Psoas muscle (tissue), 8 donors: ENCODE measurements at places on chromosomes 11 and 22. TPM values are rescaled to one million over a fixed set of nuclear protein-coding genes. Genes with fewer than 3 reads are reported as not detected.

- no peak for DNase-seq
Measured at GRCh38 chr22:49678842-49679170, 148.9 kb downstream of the BRD1 start.

GRCh38 chr22:19806213-19807160 is 45.9 kb downstream of the TBX1 start:
- DNase-seq = no peak

GRCh38 chr22:50192436-50193204 is 6.9 kb downstream of the TRABD start:
- DNase-seq = no peak

- DNase-seq = no peak
Measured at GRCh38 chr11:2767801-2768200, 68.0 kb upstream of the KCNQ1OT1 start.

DNA sequence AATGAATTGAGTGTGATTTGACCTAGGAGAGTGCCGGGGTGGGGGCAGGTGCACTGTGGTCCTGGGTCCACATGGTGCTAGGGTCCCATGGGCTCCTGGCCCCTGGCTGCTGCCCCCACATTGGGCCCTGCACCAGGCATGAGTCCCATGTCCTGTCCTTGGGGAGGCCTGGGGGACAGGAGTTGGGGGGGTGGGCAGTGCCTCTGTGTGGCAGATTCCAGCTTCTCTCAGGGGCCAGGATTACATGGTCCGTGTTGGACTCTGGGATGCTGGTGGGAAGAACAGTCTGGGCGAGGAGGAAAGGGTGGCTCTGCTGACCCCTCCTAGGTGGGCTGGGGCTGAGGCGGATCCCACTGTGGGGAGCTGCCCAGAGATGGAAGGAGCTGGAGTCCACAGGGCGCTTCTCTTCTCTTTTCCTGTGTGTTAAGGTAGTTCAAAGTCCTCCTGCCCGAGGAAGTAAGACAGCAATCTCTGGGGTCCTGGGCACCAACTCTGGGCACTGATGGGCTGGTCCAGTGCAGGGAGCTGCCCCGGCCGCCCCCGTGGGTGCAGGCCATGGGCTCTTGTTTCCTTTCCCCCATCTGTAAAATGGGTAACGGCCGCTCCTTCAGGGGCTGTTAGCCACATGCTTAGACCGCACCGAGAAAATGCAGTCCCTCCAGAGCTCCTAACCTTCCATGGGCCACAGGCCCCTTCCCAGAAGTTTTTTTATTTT is 19.8 kb downstream of the KCNQ1 start:
- DNase-seq = no peak

- no peak for DNase-seq
Measured at GRCh38 chr11:75492181-75492820, 33.4 kb downstream of the GDPD5 start.

The TMEM191B gene
- total RNA-seq = not detected
